ENCODE measurements at places on chromosomes 13 and 19.

DNA sequence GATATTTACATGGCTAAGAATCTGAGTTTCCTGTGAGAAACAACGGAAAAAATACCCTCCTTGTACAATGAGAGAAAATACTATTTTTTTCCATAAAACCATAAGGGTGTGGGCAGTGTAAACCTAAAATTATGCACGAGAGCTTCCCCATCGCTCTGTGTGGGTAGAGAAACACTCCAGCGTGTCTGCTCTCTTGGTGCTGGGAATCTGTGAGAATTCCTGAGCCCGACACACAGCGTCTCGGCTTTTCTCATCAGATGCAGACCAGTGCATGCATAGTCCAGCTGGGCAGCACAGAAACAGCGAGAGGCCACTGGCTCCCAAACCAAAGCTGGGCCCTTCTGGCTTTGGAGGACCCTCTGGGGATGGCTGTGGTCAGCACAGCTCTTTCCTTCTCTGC is 12.0 kb downstream of the PLPP2 start:
- DNase-seq: no peak

GRCh38 chr19:45146251-45146650 is 14.5 kb downstream of the NKPD1 start:
- DNase-seq: no peak

DNA sequence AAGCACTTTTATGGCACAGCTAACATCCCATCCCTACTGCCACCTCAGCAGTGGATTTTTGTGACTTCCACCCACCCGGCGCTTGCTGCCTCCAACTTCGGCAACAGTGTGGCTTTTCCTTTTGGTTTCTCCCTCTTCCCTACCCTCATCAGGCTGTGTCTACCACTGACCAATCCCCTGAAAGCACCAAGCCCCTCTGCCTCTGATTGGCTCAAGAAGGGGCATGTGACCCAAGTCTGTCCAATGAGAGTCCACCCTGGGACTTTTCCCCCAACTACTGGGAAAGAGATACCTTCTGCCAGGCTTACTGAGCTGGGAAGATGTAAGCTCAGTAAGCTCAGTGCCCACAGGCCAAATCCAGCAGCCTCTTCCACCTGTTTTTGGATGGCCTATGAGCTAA is 5.8 kb downstream of the SMIM7 start:
- DNase-seq: no peak

DNA sequence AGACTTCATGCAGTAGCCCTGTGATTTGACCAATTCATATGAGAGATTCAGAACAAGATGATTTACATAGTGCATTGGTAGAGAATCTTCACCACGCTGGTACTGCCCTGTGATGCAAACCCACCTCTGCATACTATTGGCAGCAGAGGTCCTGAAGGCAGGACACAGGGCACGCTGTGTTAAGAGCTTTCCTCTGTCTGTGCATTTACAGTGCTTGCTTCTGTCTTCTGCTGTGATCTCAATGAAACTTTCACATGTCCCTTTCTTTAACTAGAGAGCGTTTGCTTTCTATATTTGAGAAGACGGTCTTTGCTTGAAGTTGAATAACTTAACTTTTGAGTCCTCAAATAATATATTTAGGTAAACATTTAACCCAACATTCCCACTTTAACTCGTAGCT is 219.0 kb upstream of the SPRY2 start:
- DNase-seq: no peak

- DNase-seq: peak; percentile 32
These were observed 13.0 kb downstream of the RBM26 start for GRCh38 chr13:79392882-79393563.

DNA sequence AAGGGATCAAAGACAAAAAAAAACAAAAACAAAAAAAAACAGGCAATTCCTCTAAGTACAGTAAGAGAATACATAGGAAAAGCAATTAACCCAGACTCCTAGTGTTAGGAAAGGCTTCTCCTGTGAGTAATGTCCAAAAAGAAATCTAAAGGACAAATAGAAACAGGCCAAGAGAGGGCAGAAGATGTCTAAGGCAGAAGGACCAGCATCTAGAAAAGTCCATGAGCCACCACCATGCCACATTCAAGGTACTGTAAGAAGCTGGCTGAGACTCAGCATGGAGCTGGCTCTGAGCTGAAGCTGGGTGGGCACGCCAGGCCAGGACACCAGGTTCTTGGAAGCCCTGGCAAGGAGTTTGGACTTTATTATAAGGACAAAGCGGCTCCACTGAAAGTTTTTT is 118.1 kb upstream of the FRY start:
- no peak for DNase-seq

DNA sequence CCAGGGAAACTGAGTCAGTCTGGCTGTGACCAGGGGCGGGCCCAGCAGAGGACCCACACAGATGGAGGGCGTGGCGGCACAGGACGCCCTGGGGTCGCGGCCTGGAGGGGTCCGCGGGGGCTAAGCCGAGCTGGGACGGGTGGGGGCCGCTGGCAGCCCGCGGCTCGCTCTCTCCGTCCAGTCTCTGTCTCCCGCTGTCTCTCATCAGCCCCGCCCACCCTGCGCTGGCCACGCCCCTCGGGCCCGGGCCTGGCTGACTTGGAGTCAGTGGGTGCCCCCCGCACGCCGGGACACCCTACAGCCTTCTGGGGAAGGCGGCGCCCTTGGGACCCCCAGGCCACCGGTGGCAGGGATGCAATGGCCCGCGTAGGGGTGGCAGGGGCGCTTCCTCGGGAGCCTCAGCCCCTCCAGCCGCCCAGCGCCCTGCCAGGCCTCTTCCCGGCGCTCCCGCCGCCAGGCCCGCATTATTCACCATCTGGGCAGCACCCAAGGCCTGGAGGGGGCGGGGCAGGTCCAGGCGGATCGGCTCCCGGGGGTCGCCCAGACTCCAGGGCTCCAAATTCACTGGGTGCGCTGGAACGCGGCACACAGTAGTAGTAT is at the start of gene TBXA2R:
Gene TBXA2R (minus strand): TSS at position 186 of the 600 bp plus-strand sequence. CDS start 6,241 bp downstream, outside the sequence.
- DNase-seq: peak; percentile 86
